ENCODE measurements at places on chromosomes 11 and 22.

DNA sequence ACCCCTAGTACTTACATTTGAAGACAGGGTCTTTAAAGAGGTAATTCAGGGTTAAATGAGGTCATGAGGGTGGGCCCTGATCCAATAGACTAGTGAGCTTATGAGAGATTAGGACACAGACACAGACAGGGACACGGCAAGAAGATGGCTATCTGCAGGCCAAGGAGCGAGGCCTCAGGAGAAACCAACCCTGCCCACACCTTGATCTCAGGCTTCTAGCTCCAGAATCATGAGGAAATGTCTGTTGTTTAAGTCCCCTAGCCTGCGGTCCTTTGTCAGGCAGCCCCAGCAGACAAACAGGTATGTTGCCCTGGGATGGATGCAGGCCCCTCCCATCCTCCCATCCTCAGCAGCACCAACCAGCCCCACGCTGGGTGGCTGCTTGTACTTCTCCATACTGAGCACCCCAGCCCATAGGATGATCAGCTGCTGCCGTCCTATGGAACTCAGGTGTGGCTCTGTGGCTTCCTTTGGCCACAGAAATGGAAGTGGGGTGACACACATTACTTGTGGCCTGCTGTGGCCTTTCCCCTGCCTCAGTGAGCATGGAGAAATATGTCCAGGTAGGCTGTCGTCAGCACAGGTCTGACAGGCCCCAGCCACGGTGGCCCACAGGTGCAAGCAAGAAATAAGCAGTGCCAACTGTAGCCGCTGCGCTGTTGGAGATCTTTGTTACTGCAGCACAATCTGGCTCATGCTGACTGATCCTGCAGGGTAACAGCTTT, 7.9 kb downstream of the GNB1L start:
- no peak for DNase-seq

DNA sequence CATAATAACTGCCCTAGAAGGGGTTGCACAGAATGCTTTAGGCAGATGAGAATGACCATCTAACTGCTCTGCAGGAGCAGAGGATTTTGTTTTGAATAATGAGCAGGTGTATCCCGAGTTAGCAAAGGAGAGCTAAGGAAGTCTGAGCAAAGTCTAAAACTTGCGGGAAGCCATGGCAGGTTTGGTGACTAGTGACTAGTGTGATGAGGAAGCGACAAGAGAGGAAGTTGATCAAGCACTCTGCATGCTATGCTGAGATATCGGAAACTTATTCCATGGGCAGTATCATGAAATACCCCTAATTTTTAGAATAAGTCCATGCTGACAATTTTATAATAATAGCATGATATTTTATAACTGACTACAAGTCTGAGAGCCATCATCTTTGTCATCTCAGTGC, 12.9 kb downstream of the OLFML1 start:
- no peak for DNase-seq

DNA sequence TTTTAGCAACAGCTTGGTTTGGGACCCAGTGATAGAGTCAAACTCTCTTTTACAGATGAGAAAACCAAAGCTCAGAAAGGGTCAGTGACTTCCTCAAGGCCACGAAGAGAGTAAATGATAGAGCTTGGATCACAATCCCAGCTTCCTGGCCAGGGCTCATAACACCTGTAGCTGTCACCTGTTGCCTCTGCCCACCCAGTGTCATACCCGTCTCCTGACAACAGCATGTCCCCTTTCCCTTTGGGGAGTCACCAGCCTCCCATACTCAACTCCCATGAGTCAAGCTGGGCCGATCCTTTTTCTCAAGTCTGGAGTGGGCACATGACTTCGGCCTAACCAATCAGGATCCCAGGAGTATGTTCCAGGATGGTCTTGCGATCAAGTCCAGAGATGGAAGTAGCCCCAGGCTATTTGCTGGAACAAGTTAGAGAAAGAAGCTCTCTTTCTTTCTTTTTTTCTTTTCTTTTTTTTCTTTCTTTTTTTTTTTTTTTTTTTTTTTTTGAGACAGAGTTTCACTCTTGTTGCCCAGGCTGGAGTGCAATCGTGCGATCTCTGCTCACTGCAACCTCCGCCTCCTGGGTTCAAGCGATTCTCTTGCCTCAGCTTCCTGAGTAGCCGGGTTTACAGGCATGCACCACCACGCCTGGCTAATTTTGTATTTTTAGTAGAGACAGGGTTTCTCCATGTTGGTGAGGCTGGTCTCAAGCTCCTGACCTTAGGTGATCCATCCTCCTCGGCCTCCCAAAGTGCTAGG, 27.8 kb upstream of the MYH9 start:
- DNase-seq: no peak

DNA sequence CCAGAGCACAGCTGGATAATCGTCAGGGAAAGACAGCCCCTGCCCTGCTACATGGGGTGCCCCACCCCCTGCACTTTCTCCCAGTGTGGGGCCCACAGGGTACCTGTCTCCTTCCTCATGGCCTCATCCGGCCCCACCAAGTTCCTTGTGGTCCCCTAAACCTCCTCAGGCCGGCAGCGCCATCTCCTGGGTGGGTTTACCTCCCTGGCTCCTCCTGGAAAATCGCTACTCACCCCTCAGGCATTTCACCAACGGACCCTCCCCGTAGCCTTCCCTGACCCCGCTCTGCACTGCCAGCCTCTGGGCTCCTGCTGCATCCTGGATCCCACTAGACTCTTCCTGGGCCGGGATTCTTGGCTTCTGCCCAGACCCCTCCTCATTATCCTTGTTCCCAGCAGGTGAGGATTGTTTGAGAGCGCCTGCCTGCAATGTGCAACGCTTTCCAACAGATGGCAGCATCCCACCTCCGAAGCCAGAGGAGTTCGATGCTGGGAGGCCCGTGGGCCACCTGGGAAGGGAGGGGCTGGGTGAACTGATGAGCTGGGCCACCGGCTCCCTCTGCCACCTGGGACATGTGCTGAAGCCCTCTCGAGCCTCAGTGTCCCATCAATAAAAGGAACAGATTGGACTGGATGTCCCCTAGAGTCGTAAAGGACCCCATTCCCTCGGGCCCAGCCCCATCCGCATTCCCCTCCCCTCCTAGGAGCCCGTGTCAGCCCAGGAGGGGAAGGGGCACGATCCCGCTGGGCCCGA, 44.2 kb upstream of the TTLL12 start:
- DNase-seq: peak; percentile 68

- no peak for DNase-seq
These were observed 116.2 kb downstream of the ETS1 start for GRCh38 chr11:128471138-128471661.

- DNase-seq: no peak
These were observed 19.5 kb downstream of the CNTF start for GRCh38 chr11:58641803-58642581.

DNA sequence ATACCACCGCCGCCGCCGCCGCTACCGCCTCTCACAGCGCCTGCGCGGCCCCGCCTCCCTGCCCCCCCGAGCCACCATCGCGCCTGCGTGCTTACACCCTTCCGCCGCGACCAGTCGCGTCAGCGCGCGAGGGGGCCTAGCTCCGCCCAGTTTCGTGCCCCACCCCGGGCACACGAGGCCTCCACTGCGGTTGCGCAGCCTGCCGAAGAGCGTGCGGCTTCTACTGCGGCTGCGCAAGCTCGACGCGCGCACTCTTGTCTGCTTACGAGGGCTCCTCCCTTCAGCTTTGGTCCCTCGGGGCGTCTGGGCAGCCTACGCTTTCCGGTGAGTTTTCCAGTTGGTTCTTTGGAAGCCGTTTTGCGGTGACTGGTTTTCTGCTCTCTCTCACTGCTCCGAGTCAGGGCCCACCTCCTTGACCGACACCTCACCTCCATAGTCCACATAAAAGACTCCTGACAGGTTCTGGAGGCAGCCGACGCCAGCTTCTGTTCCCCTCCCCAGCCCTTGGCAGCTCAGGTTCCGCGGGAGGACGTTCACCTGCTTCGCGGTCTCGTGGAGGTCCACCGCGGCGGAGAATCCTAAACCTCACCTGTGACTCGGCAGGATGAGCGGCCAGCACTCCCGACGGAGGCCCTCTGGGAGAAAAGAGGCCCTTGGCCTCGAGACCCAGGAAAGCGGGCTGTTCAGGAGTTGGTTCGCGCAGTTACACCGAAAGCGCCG, at the start of gene PITPNB:
PITPNB (minus strand) TSS at position 35 of the 720 bp plus-strand sequence. CDS start 65 bp downstream, outside the sequence.
- peak; percentile 99 for DNase-seq

DNA sequence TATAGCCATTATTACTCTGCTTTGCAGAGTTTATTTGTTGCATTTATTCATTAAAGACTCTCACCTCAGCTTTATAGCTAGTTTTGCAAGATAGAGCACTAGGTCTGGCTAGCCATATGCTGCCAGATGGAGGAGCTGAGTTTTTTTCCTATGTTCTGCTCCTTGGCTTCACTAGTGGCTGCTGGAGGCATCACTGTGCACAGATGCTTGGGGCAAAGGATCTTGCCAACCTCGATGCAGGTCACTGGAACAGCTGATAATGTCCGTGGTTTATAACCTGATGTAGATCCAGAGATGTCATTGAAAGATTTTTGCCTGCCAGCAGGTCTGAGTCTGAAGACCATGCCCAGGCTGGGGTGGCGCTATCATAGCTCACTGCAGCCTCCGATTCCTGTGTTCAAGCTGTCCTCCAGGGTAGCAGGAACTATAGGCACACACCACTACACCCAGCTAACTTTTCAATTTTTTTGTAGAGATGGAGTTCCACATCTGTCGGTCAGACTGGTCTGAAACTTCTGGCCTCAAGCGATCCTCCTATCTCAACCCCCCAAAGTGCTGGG, 63.2 kb downstream of the PACS1 start:
- no peak for DNase-seq

GRCh38 chr11:9625728-9626127, 38.1 kb upstream of the SWAP70 start:
- DNase-seq: no peak

DNA sequence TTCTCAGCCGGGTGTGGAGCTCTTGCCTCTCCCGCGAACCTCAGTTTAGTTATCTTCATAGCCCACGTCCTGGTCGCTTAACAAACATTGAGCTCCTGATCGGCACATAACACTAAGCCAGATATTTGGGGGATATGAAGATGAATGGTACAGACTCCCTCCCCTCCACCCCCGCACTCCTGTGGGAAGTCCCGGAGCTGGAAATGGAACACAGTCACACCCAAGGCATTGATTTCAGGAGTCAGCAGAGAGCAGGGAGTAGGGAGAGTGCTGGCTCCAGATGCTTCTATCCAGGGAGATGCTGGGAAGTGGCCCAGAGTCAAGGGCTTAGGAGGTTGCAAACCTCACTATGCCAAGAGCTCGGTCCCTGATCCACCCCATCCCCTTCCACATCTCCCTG, 26.1 kb upstream of the CABP7 start:
- DNase-seq: no peak

GRCh38 chr22:42645938-42646568, 3.1 kb downstream of the CYB5R3 start:
- DNase-seq: no peak

- DNase-seq: no peak
These were observed 76.9 kb downstream of the KCNJ1 start for GRCh38 chr11:128790196-128790595.

GRCh38 chr11:61731952-61732675, 20.3 kb upstream of the MYRF start:
- DNase-seq: no peak

DNA sequence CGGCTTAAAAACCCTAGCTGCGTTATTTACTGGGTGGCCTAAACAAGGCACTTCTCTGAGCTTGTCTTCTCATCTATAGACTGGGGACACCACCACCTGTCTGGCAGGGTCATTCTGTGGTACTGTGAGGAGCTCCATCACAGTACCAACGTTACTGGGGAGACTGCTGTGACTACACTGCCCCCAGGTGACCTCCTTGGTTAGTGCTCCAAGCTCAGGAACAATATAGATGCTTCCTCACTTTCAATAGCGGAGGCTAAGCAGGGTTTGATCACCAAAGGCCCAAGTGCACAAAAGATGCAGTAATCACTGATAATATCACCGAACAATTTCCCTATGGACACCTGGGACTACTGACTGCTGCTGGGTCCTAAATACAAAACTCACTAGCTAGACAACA, 18.8 kb downstream of the PRPF19 start:
- DNase-seq: no peak

- no peak for DNase-seq
These were observed 107.1 kb upstream of the PARVA start for GRCh38 chr11:12270215-12270797.

DNA sequence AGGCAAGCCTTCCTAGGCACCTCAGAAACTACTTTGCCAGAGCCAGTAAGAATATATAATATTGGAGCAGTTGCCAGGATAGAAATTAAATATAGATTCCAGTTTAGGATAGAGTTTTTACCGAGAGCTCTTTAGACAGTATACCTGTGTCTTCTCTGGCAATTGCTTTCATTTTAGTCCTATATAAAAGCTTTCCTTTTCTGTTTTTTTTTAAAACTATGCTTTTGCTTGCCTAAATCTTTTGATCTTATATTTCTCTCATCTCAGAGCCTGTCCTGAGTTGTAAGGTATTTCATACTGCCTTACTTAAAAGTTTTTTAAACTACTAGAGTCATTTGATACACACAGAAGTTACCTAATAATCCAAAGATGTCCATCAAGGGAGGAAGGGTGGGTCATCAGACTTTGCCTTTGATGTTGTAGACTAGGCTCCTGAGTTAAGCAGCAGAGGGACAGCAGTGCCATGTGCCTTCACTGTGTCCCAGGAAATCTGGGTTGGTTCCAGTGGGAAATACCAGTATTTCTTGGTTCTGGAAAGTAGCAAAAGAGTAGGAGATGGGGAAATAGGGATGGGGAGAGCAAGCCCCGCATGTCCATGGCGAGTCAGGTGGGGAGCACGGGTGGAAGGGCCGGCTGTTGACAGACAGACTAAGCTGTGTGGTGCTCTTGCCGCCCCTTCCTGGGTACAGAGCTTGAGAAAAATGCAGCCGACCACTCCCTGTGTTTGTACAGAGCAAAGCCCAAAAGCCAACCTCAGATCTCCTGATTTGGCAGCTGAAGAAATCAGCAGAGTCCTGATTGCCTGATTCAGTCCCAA, 11.2 kb downstream of the MCAM start:
- DNase-seq: no peak

DNA sequence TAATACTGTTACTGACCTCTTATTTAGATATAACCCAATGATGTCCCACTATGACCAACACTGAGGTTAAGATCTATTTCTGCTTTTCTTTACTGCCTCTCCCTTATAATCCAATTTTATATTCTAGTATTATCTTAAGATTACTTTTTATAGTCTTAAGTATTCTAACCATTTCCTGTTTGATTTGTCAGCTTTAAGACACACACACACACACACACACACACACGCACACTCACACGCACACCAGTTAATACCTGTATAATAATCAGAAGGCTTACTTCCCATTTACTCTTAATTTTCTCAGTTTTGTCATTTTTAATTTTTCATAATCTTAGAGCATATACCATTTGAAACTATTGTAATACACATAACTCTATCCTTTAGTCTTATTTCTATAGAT, 226.0 kb upstream of the C11orf87 start:
- DNase-seq: no peak
